IMR-90 (cell line): ENCODE measurements at places on chromosomes 11 and 22. TPM values are rescaled to one million over a fixed set of nuclear protein-coding genes. Genes with fewer than 3 reads are reported as not detected.

The DLG2 gene
- 0.36 and 0.56 TPM in 2 replicates for total RNA-seq

The SCN3B gene
- under 0.01 TPM in 2 replicates for total RNA-seq

The NXPE4 gene
- total RNA-seq = not detected in 2 replicates

The VWCE gene
- under 0.01 and 0.28 TPM in 2 replicates for total RNA-seq

The OR5M11 gene
- not detected in 2 replicates for total RNA-seq

The SHANK3 gene
- 0.18 and 0.28 TPM in 2 replicates for total RNA-seq

The BATF2 gene
- 0.36 and 0.56 TPM in 2 replicates for total RNA-seq

The CRYBB1 gene
- not detected in 2 replicates for total RNA-seq

The HOATZ gene
- not detected in 2 replicates for total RNA-seq

The UPK2 gene
- total RNA-seq = not detected in 2 replicates

The PRAME gene
- not detected in 2 replicates for total RNA-seq

The WBP2NL gene
- total RNA-seq = not detected in 2 replicates

The MS4A6E gene
- not detected in 2 replicates for total RNA-seq

The VPREB1 gene
- total RNA-seq = not detected in 2 replicates

The THY1 gene
- 703 and 816 TPM in 2 replicates for total RNA-seq

The OR2D2 gene
- 0.28 and 0.36 TPM in 2 replicates for total RNA-seq

The MYEOV gene
- total RNA-seq = 6.1 and 6.8 TPM in 2 replicates

The LTO1 gene
- total RNA-seq = 8.2 and 16.7 TPM in 2 replicates

The SBF1 gene
- 21.5 and 22.8 TPM in 2 replicates for total RNA-seq

The TIMP3 gene
- 98.8 and 108 TPM in 2 replicates for total RNA-seq

The FOSL1 gene
- total RNA-seq = 17.2 and 26.1 TPM in 2 replicates

The C22orf31 gene
- not detected in 2 replicates for total RNA-seq

The MGAT3 gene
- 0.28 and 0.36 TPM in 2 replicates for total RNA-seq

The ASPHD2 gene
- total RNA-seq = 1.1 and 1.3 TPM in 2 replicates

The P4HA3 gene
- total RNA-seq = 2.8 and 2.9 TPM in 2 replicates

The PANX2 gene
- under 0.01 and 0.18 TPM in 2 replicates for total RNA-seq

The IL17REL gene
- total RNA-seq = not detected in 2 replicates

The PKP3 gene
- 1.4 and 2.2 TPM in 2 replicates for total RNA-seq

The MRE11 gene
- 15.6 and 22.2 TPM in 2 replicates for total RNA-seq

The MMP1 gene
- 245 and 246 TPM in 2 replicates for total RNA-seq

The MYBPC3 gene
- total RNA-seq = not detected in 2 replicates

The SYCE3 gene
- not detected in 2 replicates for total RNA-seq

The APOBEC3A gene
- not detected in 2 replicates for total RNA-seq

The KRTAP5-6 gene
- not detected in 2 replicates for total RNA-seq

The FBLN1 gene
- 11.3 and 11.4 TPM in 2 replicates for total RNA-seq

The SMTNL1 gene
- not detected in 2 replicates for total RNA-seq

The STIM1 gene
- total RNA-seq = 13.9 and 17.9 TPM in 2 replicates

The F2 gene
- not detected in 2 replicates for total RNA-seq

The ADAMTS8 gene
- total RNA-seq = under 0.01 TPM in 2 replicates

The PLAAT3 gene
- 3.2 and 3.3 TPM in 2 replicates for total RNA-seq

The ROBO4 gene
- total RNA-seq = 0.56 and 0.72 TPM in 2 replicates

The PLA2G3 gene
- total RNA-seq = under 0.01 TPM in 1 of 2 replicates, not detected in the other

The OR2AG1 gene
- not detected in 2 replicates for total RNA-seq

The BAIAP2L2 gene
- total RNA-seq = 0.18 and 0.28 TPM in 2 replicates

The HMOX1 gene
- 16.4 and 23.1 TPM in 2 replicates for total RNA-seq

The C22orf42 gene
- total RNA-seq = not detected in 2 replicates

The RAB6A gene
- 81.0 and 120 TPM in 2 replicates for total RNA-seq

The SNX32 gene
- 0.36 TPM in 1 of 2 replicates, not detected in the other for total RNA-seq

The FADS2 gene
- 31.9 and 33.3 TPM in 2 replicates for total RNA-seq

The MYRF gene
- total RNA-seq = 1.6 and 1.7 TPM in 2 replicates

The OR10D3 gene
- total RNA-seq = not detected in 2 replicates

The OR8G5 gene
- total RNA-seq = not detected in 2 replicates

The OR51B2 gene
- not detected in 2 replicates for total RNA-seq

The SCGB1D2 gene
- total RNA-seq = not detected in 2 replicates

The OR4A16 gene
- not detected in 2 replicates for total RNA-seq

The USH1C gene
- total RNA-seq = not detected in 2 replicates
